ENCODE measurements at places on chromosomes 2 and 18.

DNA sequence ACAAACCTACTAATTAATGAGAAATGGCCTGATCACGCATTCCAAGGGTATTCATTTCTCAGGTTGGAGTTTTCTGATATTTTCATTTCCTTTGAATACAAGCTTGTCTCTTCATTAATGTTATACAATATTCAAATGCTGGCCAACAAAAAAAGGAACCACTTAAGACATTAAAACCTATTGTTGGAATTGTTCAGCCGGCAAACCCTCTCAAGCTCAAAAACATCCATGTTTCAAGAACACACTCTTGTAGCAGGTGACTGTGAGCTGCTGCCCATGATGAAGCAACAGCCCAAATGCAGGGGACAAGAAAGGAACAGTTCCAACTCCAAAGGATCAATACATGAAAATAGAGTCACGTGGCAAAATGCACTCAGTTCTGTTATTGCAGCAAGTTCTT, 454.5 kb downstream of the BCL11A start:
- no peak for DNase-seq

DNA sequence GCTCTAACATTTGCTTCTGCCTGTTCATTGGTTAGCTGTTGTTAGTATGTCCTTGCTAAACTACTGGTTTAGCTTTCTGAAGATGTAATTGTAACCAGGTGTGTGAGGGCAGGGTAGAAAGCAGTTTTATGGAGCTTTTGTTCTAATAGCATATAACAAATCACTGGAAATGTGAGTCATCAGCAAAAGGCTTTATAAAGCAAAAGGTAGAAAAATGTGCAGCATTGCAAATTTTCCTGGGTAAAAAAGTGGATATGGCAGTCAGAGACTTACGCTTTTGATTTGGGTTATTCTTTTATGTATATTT, 85.3 kb downstream of the ZNF407 start:
- DNase-seq: no peak

DNA sequence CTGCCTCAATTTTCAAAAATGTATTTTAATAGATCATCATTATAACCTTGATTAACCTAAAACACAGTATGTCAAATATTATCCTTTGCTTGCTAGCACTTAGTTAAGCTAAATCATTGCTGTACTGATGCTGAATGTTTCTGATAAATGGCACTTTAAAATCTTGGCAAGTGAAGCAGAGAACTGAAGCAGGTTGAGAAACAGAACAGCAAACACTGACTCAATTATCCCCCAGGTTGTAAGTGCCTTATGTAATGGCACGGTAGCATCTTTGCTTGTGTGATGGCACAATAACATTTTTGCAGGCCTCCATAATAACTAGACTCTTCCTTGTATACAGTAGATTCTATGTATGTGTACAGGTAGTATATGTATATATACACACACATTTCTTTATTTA, 33.8 kb downstream of the ARHGAP15 start:
- DNase-seq: no peak

DNA sequence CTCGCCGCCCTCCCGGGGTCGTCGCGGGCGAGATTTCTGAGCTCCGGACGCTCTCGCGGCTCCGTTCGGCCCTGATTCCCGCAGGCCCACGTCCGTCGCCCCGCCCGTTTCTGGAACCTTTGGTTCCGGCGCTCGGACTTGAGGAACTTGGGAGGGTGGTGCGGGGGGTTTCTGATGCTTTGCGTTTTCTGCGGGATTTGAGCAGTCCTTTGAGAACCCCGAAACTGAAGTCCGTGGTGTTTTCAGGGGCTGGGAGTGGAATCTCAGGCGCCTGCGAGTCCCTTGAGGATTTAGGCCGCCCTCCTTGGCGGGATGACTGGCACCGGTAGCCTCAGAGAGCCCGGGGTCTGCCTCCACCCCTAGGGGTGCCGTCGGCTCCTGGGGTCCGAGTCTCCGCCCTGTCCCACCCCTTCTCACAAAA, 336 bp downstream of the THNSL2 start:
- DNase-seq: no peak

DNA sequence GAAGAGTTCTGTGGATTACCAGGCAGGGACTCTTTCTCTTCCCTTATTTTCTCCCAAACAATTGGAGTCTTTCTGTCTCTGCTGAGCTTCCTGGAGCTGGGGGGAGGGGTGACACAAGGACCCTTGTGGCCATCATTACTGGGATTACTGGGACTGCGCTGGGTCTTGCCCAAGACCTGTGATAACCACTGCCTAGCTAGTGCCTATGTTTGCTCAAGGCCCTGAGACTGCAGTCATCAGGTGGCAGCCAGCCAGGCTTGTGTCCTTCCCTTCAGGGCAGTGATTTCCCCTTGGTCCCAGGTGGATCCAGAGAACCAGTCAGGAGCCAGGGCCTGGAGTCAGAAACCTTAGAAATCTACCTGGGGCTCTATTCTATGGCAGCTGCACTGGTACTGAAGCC, 355.6 kb downstream of the PARD3B start:
- no peak for DNase-seq

DNA sequence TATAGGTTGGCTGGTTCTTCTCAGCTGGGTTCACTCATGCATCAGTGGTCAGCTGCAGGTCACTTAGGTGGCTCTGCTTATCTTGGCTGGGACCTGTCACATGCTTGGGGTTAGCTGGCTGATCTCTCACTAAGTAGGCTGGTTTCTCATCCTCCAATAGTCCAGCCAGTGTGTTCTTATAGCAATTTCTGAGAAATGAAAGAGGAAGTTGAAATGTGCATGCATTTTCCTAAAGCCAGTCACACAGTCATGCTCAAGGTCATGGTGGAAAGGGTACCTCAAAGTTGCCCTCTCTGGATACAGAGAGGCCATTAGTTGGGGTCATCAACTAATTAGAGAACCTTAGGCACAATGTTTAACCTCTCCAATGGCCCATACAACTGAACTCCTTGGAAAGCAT, 64.4 kb downstream of the KLHL29 start:
- no peak for DNase-seq

- no peak for DNase-seq
These were observed 131.6 kb upstream of the FN1 start for GRCh38 chr2:215567504-215567903.

- DNase-seq: no peak
These were observed 71.1 kb downstream of the MGAT5 start for GRCh38 chr2:134324947-134325346.

DNA sequence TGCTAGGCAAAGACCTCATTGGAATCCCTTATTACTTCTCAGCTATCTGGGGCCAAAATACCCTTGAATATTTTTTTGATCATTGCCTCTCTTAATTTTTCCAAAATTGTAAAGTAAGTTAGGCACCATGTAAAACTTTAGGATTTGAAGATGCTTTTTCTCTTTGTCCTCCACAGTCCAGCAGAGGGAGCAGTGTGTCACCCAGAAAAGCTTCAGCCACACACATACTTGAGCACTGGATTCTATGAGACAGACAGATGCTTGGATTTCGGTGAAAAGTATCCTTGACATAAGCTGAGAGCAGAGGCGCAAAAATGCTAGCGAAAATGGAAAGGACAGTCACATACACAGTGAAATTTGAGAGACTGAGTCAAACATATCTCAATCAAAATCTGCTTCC, 74.7 kb upstream of the KCNJ3 start:
- peak; percentile 55 for DNase-seq

GRCh38 chr2:215080545-215080944, 57.9 kb downstream of the ABCA12 start:
- DNase-seq: no peak

GRCh38 chr2:165454905-165455304, 14.6 kb upstream of the CSRNP3 start:
- no peak for DNase-seq

DNA sequence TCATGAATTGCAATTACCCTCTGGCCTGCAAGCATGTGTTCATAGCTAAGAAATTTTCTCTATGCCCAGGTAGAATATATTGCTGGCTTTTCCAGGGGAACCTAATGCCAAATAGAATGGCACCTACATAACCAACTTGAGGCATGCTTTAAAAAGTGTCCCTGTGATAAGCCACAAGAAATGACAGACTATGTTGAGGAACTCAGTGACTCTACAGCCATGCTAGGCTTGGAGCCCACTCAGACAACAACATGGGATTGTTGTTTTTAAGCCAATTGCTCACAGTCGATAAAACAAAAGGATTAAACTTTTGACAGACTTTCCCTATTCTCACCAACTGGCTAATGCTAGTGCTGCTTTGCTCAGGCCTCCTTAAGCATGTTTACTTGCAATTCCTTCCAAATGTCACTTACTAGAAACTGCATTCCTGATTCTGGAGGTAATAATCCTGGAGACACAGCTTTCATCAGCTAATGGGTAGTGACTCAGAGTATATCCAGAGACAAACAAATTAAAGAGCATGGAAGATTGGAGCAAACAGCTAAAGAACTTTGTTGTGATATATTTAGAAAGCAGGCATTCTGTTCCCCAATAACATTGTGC, 249.0 kb downstream of the SLC8A1 start:
- no peak for DNase-seq

- no peak for DNase-seq
These were observed 64.3 kb upstream of the SNTG2 start for GRCh38 chr2:886072-887022.

DNA sequence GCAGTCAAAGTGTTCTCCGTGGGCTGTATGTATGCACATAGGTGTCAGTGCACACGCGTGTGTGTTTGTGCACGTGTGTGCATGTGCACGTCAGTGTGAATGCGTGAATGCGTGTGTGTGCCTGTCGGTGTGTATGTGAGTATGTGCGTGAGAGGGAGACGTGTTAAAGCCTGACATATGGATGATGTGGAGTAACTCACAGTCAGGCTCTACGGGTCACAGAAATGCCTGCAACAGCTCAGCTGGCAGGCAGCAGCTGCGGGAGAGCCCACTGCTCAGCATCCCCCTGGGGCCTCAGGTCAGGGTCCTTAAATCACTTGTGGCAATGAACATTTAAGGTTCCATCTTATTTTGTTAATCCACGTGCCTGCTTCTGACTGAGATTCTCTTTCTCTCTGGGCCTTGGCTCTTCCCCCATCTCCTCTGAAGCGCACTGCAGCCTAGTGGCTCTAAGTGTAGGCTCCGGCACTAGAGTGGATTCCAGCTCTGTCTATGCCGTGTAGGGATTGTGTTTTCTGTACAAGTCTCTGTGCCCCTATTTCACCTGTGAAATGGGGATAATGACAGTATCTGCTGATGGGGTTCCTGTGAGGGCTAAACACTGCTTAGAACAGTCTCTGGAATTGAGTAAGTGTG, 63.0 kb downstream of the DYSF start:
- DNase-seq: no peak

DNA sequence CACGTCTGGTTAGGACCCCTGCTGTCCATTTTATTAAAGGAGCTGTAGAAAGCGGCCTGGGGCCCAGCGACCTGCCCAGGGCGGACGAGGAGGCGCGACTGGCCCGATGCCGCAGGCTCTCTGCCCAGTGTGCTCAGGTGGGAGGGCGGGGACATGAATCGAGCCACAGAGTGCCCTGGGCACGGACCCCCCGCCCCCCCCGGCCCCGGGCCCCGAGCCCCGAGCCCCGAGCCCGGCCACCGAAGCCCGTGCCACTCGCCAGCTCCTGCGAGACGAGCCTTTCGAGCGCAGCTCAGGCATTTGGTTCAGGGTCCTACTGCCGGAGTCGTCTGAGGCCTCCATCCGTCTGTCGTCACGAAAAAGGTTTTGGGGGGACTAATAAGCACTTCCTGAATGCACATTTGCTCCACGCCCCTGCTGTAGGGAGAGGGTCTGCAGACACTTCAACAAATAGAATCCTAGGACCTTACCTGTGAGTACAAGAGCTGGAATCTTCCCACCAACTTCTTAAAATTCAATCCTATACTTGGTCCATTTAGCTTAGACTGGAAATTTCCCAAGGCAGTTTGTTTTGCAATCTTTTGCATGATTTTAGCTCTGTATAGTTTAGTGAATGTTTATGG, 602 bp upstream of the ADAM17 start:
- no peak for DNase-seq

GRCh38 chr2:115412501-115412900, 970.1 kb downstream of the DPP10 start:
- no peak for DNase-seq

DNA sequence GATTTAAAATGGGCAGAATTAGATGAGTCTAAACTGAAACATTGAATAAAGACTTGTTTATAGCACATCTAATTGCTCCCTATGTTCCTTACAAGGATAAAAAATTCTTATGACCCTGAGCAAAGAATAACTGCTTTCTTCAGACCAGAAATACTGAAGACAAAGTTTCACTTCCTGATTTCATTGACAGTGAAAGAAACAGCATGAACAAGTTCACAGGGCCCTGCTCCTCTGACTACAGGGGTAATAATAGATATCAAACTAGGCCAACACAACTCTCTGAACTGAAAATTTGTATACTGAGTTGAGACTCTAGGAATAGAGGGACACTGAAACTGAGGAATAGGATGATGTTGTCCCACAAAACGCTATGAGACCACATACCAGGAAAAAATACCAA, 1383.3 kb upstream of the CDH2 start:
- no peak for DNase-seq

DNA sequence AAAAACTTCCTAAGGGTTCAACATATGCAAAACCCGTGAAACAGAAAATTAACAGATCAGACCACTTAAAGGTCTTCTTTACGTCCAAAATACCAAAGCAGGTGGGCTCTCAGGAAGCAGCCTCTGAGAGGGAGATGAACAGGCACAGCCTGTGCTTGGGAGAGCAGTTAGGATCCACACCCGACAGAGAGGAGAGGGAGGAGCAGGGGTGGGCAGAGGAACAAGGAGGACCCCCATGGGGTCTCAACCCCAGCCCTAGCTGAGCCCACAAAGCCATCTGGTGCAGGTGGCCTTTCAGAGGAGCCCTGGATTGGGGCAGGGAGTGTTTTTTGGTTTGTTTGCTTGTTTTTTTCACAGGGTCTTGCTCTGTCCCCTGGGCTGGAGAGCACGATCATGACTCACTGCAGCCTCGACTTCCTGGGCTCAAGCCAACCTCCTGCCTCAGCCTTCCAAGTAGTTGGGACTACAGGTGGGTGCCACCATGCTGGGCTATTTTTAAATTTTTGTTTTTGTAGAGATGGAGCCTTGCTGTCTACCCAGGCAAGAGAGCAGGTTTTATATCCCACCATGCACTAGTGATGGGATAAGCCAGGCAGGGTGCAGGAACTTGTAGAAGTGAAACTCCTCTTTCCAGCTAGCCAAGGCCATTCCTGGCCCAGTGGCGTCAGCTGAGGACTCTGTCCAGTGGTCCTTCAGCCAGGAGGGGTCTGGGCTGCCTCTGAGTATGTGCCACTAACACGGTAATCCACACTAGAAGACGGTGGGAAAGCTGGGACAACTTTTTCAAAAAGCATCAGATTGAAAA, 154.1 kb upstream of the HDAC4 start:
- no peak for DNase-seq

- DNase-seq: no peak
These were observed 29.5 kb downstream of the STK39 start for GRCh38 chr2:168217920-168218319.

DNA sequence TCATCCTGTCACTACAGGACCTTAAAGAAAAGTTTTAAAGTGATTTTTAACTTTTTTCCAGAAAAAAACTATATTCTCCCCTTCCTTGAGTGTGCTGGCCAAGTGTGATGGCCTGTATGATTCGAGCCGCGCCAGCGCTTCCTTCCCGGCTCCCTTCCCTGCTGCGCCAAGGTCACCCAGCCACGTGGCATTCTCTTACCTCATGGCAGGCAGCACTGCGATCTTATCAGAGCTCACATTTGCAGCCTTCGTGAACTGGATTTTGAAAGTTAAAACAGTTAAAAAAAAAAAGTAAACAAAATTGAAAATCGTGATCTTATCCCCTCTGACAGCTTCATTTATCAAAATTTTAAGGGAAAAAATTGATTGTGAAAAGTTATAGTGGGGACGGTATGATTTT, 279.8 kb downstream of the PTGR3 start:
- DNase-seq: no peak
